ENCODE measurements at places on chromosomes 2 and 18.
A peak's percentile ranks its signal among the peaks of the same experiment; 100 is the strongest.

DNA sequence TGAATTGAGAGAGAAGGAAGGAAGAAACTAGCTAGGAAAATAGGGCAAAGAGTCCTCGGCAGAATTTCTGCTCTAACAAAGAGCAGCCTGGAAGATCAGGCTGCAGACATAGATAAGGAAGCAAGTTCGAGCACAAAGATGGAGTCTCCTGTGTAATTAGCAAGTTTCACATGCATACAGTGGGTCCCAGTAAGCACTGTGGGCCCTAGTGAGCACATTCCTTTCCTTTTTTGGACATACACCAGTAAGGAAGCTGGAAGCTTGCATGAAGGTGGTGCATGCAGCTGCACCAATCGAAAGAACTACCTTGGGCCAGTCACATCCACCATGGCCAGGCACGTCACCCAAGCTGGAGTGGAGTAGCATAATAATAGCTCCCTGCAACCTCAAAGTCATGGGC, 109.7 kb downstream of the NOL4 start:
- DNase-seq, result no peak

DNA sequence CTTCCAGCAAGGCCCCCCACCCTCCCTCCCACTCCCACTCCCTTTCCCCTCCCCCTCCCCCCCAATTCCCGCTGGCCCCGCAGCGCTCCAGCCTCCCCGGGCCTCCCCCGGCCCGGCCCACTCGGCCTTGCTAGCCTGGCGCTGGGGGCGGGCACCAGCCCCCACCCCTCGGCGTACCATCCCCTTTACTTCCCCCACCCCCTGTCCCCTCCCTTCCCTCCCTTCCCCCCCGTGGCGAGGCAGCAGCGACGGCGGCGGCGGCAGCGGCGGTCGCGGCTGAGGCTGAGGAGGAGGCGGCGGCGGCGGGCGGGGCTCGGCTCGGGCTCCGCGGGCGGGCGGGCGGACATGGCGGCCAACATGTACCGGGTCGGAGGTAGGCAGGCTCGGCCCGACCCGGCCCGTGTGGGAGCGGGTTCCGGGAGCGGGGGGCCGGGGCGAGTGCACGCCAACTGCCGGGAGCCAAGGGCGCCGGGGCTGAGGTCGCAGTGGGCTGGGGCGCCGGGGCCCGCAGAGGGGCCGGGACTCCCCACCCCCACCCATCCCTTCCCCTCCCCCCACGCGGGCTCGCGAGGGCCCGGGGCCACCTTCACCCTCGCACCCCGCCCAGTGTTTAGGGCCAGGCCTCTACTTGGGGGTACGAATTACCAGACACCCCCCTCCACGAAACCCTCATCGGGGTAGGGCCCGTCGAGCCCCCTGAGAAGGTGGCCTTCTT, at the start of gene MTA3:
TSS of gene MTA3 (plus strand) at position 232 of the 715 bp plus-strand sequence. CDS start at position 346, 114 bp downstream.
- DNase-seq, result peak; percentile 32

DNA sequence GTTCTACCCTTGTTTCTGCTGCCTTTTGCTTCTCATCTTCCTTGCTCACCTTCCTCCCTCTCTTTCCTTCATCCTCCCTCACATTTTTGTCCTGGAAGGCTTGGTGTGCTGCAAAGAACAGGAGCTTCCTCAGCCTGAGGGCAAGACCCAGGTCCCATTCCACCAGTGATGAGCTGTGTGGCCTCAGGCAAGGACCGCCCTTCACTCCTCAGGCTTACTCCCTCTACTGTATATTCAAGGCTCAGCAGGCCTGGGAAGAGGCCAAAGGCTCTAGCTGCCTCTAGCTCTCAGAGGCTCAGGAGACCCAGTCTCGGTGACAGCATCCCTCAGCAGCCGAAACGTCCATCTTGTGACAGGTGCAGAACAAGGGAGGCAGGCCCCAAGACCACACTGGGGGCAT, 97.5 kb downstream of the MRO start:
- no peak for DNase-seq

- no peak for DNase-seq
Measured at GRCh38 chr2:49271060-49271606, 116.8 kb upstream of the FSHR start.

DNA sequence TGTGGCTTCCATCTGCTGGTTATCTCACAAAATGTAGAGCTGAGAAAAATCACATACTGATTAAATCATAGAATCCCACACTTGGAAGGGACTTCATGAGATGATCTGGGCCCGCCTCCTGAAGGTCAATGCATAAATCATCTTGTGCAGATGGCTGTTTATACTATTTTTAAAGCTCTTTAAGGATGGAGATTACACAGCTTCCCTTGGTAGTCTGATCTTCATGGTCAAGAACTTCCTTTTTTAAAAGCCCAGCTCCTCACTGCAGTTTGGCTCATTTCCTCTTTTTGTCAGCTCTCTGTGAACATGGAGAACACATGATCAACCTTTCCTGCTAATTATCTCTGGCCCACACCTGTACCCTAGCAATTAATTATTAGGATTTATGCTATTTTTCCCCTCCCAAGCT, 25.9 kb downstream of the GCG start:
- no peak for DNase-seq

Data from NCI-H187 treated with DMSO at 0.1 percent for 48 hours (cell line).